ENCODE measurements at places on chromosomes 1 and 21.
A peak's percentile ranks its signal among the peaks of the same experiment; 100 is the strongest.

GRCh38 chr1:193411714-193412113, 225.3 kb upstream of the B3GALT2 start:
- DNase-seq, result no peak

DNA sequence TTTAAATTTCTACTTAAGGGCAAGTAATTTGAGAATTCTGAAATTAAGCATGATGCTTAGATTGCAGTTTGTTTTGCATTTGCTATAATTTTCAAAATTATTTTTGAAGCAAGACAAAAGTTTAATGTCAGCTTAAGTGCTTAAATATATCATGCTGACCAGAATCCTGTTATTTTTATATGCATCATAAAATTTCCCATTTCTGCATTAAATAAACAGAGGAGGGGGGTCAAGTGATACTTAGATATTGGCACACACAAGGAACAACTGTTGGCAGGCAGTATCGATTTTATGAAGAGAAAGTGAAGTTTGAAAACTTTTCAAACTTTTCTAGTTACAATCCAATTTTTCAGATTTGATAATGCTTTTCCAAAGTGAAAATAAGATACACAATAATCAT, 61.0 kb downstream of the MIER1 start:
- no peak for DNase-seq

DNA sequence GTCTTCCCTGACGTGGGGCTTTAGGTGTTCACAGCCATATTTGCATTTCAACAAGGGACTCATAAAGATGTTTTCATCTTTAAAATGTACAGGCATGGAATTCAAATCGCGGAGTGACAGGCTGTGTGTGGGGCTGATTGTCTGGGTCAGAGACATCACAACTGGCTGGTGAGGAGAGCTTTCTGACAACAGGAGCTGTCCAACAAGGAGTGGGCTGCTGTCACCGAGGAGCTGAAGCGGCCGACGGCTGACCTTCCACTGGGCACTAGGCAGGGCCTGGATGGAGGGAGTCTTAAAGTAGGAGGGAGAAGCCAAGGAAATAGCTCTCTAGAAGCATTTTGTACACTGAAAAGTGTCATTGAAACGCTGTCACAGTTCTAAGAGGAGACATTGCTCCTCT, 30.5 kb upstream of the SCMH1 start:
- no peak for DNase-seq

GRCh38 chr1:169595764-169596711, 9.8 kb upstream of the F5 start:
- no peak for DNase-seq

- DNase-seq, result no peak
Observed at GRCh38 chr1:119679223-119679622, 31.2 kb upstream of the ZNF697 start.

- no peak for DNase-seq
Observed at GRCh38 chr1:44151332-44151731, 9.9 kb upstream of the KLF18 start.

- DNase-seq, result no peak
Observed at GRCh38 chr1:94143809-94144176, 22.8 kb upstream of the ABCA4 start.

- no peak for DNase-seq
Observed at GRCh38 chr1:118317842-118318614, 133.0 kb upstream of the SPAG17 start.

- no peak for DNase-seq
Observed at GRCh38 chr1:198657550-198658064, 18.8 kb downstream of the PTPRC start.

DNA sequence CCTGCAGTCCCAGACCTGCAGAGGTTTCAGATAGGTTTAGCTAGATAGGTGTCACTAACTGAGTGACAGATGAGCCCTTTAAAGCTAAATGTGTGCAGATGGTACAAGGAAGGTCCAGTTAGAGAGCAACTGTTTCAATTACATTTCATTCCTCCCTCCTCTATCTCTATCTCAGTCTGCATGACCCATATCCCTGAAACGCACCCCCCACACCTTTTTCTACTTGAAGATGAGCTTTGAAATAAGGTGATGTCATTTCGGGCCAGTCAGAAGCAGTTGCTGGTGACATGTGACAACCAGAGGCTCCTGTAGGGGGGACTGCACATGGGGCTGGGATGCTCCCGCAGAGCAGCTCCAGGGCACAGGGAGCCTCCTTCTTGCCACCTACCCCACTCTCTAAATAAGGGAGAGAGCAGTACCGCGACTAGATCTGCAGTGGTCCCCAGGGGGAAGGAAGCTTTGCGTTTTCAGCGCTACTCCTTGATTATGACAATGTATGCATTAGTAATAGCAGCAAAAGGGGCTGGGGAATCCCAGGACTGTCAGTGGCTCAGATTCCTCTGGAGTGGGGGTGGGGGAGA, 4.3 kb downstream of the ATP8B2 start:
- DNase-seq, result peak; percentile 19

GRCh38 chr1:42320708-42321107, 14.3 kb downstream of the FOXJ3 start:
- no peak for DNase-seq

- DNase-seq, result no peak
Observed at GRCh38 chr1:8856689-8857412, 21.6 kb downstream of the ENO1 start.

DNA sequence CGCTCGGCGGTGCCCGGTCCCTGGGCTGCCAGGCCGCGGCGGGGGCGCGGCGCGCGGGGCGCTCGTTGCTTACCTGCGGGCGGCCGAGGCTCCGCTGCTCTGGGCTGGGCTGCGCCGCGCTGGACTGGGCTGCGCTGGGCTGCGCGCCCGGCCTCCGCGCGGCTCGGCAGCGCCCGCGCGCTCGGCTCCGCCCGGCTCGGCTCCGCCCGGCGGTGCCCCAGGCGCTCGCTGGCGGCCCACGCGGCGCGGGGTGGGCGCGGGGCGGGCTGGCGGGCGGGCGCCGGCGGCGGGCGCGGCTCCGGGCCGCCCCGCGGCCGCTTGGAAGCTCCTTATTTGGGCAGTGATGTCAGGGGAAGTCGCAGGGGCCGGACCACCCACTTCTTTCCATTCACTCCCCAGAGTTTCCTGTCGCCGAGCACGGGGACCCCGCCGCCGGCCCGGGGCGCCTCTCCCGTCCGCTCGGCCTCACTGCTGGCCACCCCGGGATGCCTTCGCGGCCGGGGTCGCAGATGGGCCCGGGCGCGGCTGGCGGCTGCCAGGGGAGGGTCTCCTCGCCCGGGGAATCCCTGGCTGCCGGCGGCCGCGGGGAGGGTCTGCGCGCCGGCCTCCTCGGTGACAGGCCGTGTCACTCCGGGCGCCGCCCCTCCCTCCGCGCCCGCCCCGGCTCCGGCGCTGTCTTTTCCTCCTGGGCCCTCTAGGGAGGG, 177.7 kb upstream of the EDN2 start:
- peak; percentile 93 for DNase-seq

DNA sequence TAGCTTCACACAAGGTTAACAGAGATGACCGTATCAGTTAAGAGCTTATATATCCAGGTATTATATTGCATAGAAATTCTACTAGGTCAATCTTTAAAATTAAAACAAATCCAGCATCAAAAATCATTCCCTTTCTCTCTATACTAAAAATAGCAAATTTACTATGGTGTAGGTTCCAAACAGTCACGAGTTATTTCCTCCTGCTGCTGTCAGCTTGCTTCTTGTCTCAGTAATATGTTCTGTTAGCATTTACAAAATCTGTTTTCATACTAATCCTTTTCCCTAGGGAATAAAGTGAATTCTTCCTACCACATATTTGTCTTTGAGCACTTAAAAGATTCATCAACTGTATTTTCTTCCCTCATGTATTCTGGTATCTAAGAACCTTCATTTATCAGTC, 2.5 kb downstream of the WDR26 start:
- DNase-seq, result no peak

- DNase-seq, result no peak
Observed at GRCh38 chr1:244165701-244166100, 114.6 kb downstream of the ZBTB18 start.

Measured in posterior vena cava (tissue), 2 donors.